Neural crest cell (in vitro differentiated cells): ENCODE measurements at places on chromosomes 16 and 17. TPM values are rescaled to one million over a fixed set of nuclear protein-coding genes. Genes with fewer than 3 reads are reported as not detected.

DNA sequence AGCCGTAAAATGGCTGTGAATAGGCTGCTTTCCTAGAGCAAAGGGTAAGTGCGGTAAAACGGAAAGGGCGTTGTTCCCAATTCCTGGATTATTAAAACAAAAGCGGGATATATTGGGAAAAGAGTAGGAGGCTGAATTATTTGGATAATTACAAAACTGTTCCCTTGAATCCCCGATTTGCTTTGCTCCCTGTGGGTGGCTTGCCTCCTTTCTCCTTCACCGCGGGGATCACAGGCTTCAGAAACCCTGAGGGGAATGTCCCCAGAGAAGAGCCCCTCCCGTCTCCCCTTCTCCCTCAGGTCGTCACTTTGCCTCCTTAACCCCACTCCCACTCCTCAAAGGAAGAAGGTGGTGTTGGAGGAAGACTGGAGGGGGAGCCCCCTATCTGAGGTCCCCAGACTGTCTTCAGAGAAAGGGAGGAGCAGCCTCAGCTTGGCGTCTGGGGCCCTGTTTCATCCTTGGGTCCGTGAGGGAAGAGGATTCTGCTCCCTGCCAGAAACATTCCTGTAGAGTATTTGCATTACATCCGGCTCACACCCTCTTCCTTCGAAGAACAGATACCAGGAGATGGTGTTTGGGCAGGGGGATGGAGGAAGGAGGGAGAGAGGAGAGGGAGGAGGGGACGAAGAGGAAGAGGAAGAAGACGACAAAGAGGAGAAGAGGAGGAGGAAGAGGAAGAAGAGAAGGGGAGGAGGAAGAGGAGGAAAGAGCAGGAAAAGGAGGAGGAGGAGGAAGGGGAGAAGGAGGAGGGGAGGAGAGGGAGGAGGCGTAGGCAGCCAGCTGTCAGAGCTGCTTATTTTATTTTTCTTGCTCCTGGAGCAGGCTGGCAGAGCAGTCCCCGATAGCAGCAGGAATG lies 31.8 kb downstream of the MRM1 start:
- no peak overlapping the region for H3K4me3 ChIP-seq
- no peak for DNase-seq

- no peak overlapping the region for H3K4me3 ChIP-seq
- DNase-seq, result no peak
- no peak overlapping the region for H3K27ac ChIP-seq
- no peaks in the 10 kb centered on the region for H3K36me3 ChIP-seq
These were observed 82.0 kb upstream of the ASIC2 start for GRCh38 chr17:33375103-33375502.

Gene ELOB
- total RNA-seq, result 249 and 261 TPM in 2 replicates

- no peaks in the 10 kb centered on the region for H3K36me3 ChIP-seq
- H3K4me3 ChIP-seq, result no peak overlapping the region
- no peak overlapping the region for H3K27ac ChIP-seq
- H3K27me3 ChIP-seq, result no peaks in the 10 kb centered on the region
- peaks cover 61% of the 10 kb centered on the region for H3K4me1 ChIP-seq
These were observed 26.9 kb upstream of the CDC42EP4 start for GRCh38 chr17:73338566-73339197.

Gene SECTM1
- not detected in 2 replicates for total RNA-seq

DNA sequence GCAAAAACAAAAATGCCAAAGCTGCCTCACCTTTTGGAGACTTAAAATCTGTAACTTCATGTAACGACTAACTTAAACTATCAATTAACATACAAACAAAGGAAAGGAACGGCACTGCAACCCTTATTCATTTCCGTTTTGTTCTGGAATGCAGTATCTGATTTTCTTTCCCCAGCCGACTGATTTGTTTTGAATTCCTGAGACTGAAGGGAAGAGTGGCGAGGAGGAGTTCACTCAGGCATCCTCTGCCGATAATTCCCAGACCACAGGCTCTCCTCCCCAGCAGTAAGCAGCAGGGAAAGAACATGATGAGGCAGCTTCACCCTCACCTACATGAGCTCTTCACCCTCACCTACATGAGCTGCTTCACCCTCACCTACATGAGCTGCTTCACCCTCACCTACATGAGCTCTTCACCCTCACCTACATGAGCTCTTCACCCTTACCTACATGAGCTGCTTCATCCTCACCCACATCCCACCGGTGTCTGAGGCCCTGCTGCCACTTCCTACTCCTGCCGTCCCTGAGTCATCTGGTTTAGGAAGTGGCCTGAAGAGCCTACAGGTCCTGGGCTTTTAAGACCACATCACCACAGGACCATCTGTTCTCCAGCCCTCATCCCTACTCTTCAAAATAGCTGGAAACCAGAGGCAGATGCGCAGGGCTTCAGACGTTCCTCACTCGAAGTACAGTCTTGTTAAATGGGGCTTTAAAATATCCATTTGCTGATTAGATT lies 168.0 kb upstream of the RPH3AL start:
- DNase-seq, result no peak
- H3K4me1 ChIP-seq, result peaks cover 14% of the 10 kb centered on the region
- H3K27me3 ChIP-seq, result no peaks in the 10 kb centered on the region

DNA sequence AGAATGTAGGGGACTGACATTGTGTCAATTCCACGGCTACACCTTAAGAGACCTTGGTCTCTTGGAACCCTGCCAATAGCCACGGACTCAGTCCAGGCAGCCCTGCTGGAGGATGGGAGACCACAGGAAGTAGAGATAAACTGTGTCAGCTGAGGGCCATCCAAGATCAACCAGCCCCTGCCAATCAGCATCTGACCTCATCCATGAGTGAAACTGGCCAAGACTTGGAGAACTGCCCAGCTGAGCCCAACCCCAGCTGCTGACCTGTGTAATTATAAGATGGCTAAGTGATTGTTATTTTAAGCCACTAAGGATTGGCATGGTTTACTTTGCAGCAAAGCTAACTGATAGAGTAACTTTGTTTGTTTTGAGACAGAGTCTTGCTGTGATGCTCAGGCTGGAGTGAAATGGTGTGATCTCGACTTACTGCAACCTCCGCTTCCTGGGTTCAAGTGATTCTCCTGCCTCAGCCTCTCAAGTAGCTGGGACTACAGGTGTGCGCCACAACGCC lies 13.3 kb upstream of the YWHAE start:
- no peaks in the 10 kb centered on the region for H3K36me3 ChIP-seq
- H3K27me3 ChIP-seq, result no peaks in the 10 kb centered on the region
- no peak overlapping the region for H3K27ac ChIP-seq
- H3K4me1 ChIP-seq, result no peaks in the 10 kb centered on the region
- H3K4me3 ChIP-seq, result no peak overlapping the region

- peaks cover 77% of the 10 kb centered on the region for H3K4me1 ChIP-seq
- peak overlapping the region; percentile 52 for H3K4me3 ChIP-seq
- DNase-seq, result no peak
- peaks cover 2% of the 10 kb centered on the region for H3K36me3 ChIP-seq
These were observed 12.1 kb downstream of the CUEDC1 start for GRCh38 chr17:57943140-57943539.

Gene NAGPA
- 11.0 and 15.3 TPM in 2 replicates for total RNA-seq

DNA sequence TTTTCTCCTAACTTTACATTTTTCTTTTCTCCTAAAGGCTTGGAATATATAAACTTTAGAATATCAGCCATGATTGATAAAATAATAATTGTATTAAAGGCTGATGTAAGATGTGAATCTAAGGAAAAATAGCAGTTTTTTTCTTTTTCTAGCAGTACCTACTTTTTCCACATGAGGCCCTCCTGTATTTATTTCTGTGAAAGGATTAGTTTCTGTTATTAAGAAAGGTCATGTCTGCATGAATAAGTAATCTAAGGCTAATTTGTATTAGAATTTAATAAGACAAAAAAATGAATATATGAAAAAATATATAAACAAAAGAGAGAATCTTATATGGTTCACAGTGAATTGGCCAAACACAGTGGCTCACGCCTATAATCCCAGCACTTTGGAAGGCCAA lies 85.3 kb downstream of the STXBP4 start:
- DNase-seq, result no peak
- no peak overlapping the region for H3K4me3 ChIP-seq
- H3K36me3 ChIP-seq, result peaks cover 14% of the 10 kb centered on the region

- peaks cover 18% of the 10 kb centered on the region for H3K4me1 ChIP-seq
- H3K4me3 ChIP-seq, result no peak overlapping the region
- no peak for DNase-seq
- no peak overlapping the region for H3K27ac ChIP-seq
- H3K27me3 ChIP-seq, result no peaks in the 10 kb centered on the region
These were observed 187.6 kb downstream of the MYO1D start for GRCh38 chr17:32689348-32689747.

DNA sequence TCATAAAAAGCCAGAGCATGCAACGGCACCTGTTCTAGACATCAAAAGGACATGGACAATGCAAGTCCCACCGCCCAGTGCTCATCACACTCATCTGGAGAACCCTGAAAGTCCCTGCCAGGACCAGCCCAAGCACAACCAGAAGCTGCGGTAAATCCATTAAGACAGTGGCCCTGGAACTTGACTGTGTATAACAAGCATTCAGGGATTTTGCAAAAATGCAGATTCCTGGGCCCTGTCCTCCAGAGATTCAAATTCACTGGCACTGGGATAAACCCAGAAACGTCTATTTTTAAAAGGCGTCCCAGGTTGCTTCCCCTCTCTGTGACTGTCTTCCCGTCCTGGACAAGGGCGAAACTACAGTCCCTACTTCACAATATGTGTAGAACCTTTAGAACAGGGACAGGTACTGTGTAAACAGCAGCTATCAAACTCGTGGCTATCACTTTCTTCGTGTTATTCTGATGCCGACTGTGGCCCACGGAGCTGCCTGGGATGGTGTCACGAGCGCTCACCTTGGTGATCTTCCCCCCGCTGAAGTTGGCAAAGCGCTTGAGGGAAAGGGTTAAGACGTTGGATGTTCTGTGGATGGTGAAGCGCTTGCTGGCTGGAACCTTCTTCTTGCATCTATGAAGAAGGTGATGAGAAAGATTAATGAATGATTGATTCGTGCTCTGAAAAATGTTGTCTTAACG lies 22.3 kb downstream of the USP36 start:
- DNase-seq, result no peak
- H3K27ac ChIP-seq, result no peak overlapping the region
- H3K36me3 ChIP-seq, result peaks cover 20% of the 10 kb centered on the region
- no peak overlapping the region for H3K4me3 ChIP-seq
- H3K27me3 ChIP-seq, result no peaks in the 10 kb centered on the region
- peaks cover 7% of the 10 kb centered on the region for H3K4me1 ChIP-seq

DNA sequence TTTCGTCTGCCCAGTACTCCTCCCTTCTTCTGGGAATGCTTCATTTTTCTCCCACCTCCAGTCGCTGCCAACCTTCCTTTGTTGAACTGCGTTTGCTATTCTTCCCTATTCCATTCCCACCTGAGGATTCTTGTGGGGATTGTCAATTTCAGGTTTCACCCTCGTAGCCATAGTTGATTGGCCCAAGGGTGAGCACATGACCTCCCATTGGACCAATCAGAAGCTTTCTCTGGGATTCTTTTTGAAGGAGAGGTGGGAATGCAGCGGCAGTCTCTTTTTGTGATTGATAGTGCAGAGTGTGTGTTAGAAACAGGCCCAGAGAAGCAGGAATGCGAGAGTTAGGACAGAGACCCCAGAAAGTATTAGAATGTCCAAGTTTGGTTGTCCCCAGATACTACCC lies 49.1 kb upstream of the GPRC5B start:
- no peak overlapping the region for H3K27ac ChIP-seq
- H3K27me3 ChIP-seq, result peaks cover 12% of the 10 kb centered on the region
- no peak overlapping the region for H3K4me3 ChIP-seq
- H3K36me3 ChIP-seq, result no peaks in the 10 kb centered on the region
